ENCODE measurements at places on chromosomes 6 and 20. TPM values are rescaled to one million over a fixed set of nuclear protein-coding genes. Genes with fewer than 3 reads are reported as not detected.

Gene CNR1
- 4.0 TPM for total RNA-seq

Gene PNPLA1
- total RNA-seq, result not detected

Gene RCAN2
- 69.2 TPM for total RNA-seq

- DNase-seq, result no peak
- H3K4me3 ChIP-seq, result no peak overlapping the region
- no peaks in the 10 kb centered on the region for H3K36me3 ChIP-seq
These were observed 54.3 kb downstream of the SLC23A2 start for GRCh38 chr20:4946986-4947385.

DNA sequence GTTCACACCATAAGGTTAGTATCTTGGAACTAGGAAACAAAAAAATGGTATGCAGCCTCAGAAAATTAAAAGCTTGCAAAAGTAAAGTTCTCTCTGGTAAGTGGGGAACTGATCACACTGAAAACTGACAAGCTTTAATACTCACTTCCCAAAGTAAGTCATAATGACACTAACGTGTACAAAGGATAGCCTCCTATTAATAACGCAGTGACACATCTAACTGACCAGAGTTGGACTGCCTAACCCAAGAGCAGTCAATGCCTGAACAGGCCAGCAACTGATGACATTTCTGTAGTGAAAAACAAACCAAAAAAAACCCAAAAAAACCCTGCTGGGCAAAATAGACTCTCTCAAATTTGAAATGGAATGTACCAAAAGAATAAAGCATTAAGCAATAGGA is 30.7 kb downstream of the CHD6 start:
- H3K4me1 ChIP-seq, result no peaks in the 10 kb centered on the region
- peaks cover 5% of the 10 kb centered on the region for H3K36me3 ChIP-seq
- no peak overlapping the region for H3K27ac ChIP-seq
- no peak overlapping the region for H3K4me3 ChIP-seq
- no peaks in the 10 kb centered on the region for H3K27me3 ChIP-seq
- no peak for DNase-seq

DNA sequence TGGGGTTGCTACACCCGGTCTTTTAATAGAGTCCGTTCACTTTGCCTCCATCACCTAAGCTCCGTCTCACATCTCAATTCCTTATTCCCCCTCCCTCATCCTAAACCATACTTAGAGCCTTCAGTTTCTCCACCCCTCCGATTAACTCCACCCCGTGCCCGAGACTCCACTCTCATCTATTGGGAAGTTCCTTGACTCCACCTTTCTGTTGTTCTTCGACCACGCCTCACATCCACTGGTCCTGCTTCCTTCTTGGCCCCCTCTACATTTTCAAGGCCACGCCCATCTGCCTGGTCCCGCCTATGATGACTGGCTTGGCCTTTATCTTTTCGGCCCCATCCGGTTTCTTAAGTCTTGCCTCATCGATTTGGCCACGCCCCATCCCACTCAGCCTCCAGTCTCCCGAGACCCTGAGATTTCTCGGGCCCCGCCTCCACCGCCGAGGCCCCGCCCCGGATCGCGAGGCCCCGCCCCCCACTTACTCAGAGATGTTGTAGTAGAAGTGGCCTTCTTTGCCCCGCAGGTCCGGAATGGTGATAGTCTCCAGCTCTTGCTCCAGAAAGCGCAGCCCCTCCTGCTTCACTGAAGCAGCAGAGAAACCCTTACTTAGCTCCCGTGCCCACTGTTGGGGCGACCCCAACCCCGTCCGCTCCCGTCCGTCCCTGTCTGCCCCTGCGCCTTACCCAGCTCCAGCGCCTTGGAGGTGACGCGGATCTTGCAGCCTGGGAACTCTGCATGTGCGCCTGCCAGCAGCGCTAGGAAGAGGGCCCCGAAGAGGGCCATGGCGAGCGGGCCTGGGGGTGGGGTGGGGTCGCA is 1.1 kb downstream of the PLTP start:
- peaks cover 13% of the 10 kb centered on the region for H3K4me1 ChIP-seq
- peak overlapping the region; percentile 56 for H3K4me3 ChIP-seq
- no peaks in the 10 kb centered on the region for H3K27me3 ChIP-seq
- H3K36me3 ChIP-seq, result peaks cover 13% of the 10 kb centered on the region

DNA sequence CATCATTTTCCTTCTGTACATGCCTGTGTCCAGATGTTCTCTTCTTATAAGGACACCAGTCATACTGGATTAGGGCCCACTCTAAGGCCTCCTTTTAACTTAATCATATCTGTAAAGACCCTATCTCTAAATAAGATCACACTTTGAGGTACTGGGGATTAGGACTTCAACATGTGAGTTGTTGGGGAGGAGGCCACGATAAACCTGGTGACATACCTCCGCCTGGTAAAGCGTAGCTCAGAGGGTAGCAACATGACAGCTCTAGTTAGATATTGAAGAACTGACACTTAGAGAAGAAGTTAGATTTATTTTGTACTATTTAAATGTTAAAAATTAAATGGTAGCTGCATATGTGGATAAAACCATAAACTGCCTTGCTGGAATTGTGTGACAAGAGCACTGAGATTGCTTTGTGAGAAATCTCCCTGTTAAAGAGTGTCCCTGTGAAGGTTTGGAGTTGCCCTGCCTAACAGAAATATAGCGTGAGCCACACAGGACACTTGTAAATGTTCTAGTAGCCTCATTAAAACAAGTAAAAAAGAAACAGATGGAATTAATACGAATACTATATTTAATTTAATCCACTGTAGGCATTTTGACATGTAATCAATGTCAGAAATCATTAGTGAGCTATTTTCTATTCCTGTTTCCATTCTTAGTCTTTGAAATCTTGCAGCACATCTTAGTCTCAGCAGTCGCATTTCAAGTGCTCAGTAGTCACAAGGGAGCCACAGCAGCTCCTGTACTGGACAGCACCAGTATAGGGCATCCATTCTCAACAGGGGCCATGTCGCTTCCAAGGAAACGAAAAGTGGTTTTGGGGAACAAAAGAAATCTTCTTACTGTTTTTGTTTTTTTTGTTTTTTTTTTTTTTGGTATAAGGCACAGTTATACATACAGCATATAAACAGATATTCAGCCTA is 13.4 kb downstream of the PLCB1 start:
- H3K4me1 ChIP-seq, result peaks cover 3% of the 10 kb centered on the region
- H3K27ac ChIP-seq, result no peak overlapping the region
- H3K36me3 ChIP-seq, result no peaks in the 10 kb centered on the region
- no peak for DNase-seq
- H3K4me3 ChIP-seq, result no peak overlapping the region

All from stomach (tissue), 19 donors.